Smooth muscle cell of trachea (primary cell): ENCODE measurements at places on chromosomes 2 and 18. TPM values are rescaled to one million over a fixed set of nuclear protein-coding genes. Genes with fewer than 3 reads are reported as not detected.

Gene ABCG8
- not detected in 2 replicates for total RNA-seq

Gene SLC16A14
- total RNA-seq: 2.0 and 2.6 TPM in 2 replicates

Gene PIEZO2
- total RNA-seq: 0.87 and 3.0 TPM in 2 replicates

Gene UGT1A3
- not detected in 2 replicates for total RNA-seq

Gene CHRND
- not detected in 2 replicates for total RNA-seq

Gene GCG
- total RNA-seq: not detected in 2 replicates

Gene GPAT2
- total RNA-seq: 16.2 and 19.3 TPM in 2 replicates

Gene IL1R2
- 0.83 TPM in 1 of 2 replicates, not detected in the other for total RNA-seq

Gene ASTL
- 0.17 TPM in 1 of 2 replicates, not detected in the other for total RNA-seq

Gene GORASP2
- total RNA-seq: 34.6 and 39.5 TPM in 2 replicates

Gene G6PC2
- not detected in 2 replicates for total RNA-seq

Gene SLC40A1
- total RNA-seq: 15.4 and 73.1 TPM in 2 replicates

Gene NT5C1B
- not detected in 2 replicates for total RNA-seq

Gene CHN1
- total RNA-seq: 47.6 and 59.2 TPM in 2 replicates
